PC-3 (cell line): ENCODE measurements at places on chromosomes 13 and 19. TPM values are rescaled to one million over a fixed set of nuclear protein-coding genes. Genes with fewer than 3 reads are reported as not detected.
A peak's percentile ranks its signal among the peaks of the same experiment; 100 is the strongest.

DNA sequence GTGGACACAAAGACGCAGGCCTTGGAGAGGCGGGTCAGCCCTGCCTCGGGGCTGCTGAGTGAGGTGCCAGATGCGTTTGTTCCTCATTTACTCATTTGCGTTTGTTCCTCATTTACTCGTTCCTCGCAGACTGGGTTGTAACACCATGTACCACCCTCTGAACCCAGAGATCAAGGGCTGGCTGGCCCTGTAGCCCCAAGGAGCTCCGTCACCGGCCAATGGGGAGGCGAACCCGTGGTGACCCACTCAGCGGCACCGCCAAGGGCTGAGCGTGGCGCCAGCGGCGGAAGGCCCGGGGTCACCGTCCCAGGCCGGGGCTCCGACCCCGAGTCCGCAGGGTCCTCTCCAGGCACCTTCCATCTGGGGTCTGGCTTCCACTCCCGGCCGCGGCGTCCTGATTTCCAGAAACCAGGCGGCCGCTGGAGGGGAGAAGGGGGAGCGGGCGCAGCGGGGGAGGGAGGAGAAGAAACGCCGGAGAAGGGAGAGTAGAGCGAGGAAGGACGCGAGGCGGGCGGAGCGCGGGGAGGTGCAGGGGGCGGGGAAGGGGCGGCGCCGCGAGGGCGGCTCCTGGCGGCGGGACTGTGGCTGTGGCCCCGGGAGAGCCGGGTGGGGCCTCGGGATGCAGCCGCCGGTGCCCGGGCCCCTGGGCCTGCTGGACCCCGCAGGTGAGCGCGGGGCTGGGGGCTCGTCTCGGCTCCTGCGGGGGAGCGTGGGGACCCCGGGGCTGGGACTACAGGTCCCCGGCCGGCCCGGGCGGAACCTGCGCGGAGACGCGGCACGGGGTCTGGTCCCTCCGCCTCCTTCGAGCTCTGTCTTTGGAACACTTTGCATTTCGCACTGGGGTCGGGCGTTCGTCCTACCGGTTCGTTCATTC lies at the start of gene TMEM255B:
TSS of gene TMEM255B (plus strand) at position 576 of the 874 bp plus-strand sequence. CDS start at position 620, 44 bp downstream.
- no peaks in the 10 kb centered on the region for H3K27me3 ChIP-seq
- H3K36me3 ChIP-seq, result no peaks in the 10 kb centered on the region
- DNase-seq, result peak; percentile 71
- peak within 1 kb of the TSS; percentile 97 for H3K4me3 ChIP-seq
- H3K27ac ChIP-seq, result peak within 1 kb of the TSS; percentile 17; the same call in 1 of the 2 replicates

The LGALS14 gene
- total RNA-seq, result not detected in 2 replicates

The NTN5 gene
- 0.18 and 0.81 TPM in 2 replicates for total RNA-seq

GRCh38 chr19:53965091-53965490 lies 2.4 kb downstream of the CACNG8 start:
- no peak overlapping the region for H3K27ac ChIP-seq
- DNase-seq, result no peak
- H3K4me3 ChIP-seq, result peak overlapping the region; percentile 39
- H3K27me3 ChIP-seq, result peaks cover 40% of the 10 kb centered on the region
- no peaks in the 10 kb centered on the region for H3K36me3 ChIP-seq

DNA sequence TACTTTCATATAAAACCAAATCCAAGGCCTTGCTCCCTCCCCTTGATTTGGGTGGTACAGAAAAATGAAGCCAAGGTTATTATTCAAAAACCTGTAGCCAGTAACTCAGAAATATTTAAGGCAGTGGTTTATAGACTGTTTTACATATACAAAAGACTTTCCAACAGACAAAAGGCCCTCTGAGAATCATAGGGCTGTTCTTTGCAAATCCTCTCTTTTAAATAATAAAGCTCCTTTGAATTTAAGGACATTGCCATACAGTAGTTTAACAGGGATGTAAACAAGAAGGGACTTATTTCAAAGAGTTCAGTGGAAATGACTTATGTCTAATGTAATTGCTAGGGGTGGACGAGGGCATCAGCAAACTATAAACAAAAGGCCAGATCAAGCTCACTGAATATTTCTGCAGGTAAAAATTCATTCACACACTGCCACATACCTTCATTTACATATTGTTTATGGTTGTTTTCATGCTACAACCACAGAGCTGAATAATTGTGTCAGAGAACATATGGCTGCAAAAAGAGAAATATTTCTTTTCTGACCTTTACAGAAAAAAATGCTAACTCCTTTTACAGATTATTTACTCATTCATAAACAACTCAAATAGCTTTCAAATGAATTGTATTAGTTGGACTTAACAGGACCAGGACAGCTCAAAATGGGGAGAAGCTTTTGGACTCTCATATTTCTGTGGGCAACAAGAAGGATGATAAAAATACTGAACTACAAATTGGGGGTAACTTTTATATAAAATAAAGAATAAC lies 665.6 kb downstream of the SLITRK1 start:
- no peaks in the 10 kb centered on the region for H3K27me3 ChIP-seq
- no peak overlapping the region for H3K4me3 ChIP-seq
- no peak overlapping the region for H3K27ac ChIP-seq
- DNase-seq, result no peak
- peaks cover 30% of the 10 kb centered on the region for H3K4me1 ChIP-seq

- DNase-seq, result no peak
- H3K27me3 ChIP-seq, result no peaks in the 10 kb centered on the region
- H3K36me3 ChIP-seq, result no peaks in the 10 kb centered on the region
- H3K27ac ChIP-seq, result no peak overlapping the region
These were observed 202.8 kb upstream of the ZNF536 start for GRCh38 chr19:30169196-30169900.

The PSG1 gene
- not detected in 2 replicates for total RNA-seq

The CYP2A6 gene
- total RNA-seq, result not detected in 2 replicates

The CEBPA gene
- total RNA-seq, result 2.9 and 6.3 TPM in 2 replicates

The PBX4 gene
- 6.9 TPM in 2 replicates for total RNA-seq

The VSTM1 gene
- total RNA-seq, result not detected in 2 replicates

- H3K27me3 ChIP-seq, result peaks cover 47% of the 10 kb centered on the region
- DNase-seq, result peak; percentile 2
These were observed 58.9 kb downstream of the ERICH4 start for GRCh38 chr19:41501854-41502253.

- H3K27ac ChIP-seq, result peak overlapping the region; percentile 12; the same call in 1 of the 2 replicates
- H3K4me1 ChIP-seq, result peaks cover 13% of the 10 kb centered on the region
- no peaks in the 10 kb centered on the region for H3K27me3 ChIP-seq
- H3K4me3 ChIP-seq, result no peak overlapping the region
- DNase-seq, result peak; percentile 68
- no peaks in the 10 kb centered on the region for H3K36me3 ChIP-seq
These were observed 42.8 kb downstream of the PIN1 start for GRCh38 chr19:9877780-9878510.

DNA sequence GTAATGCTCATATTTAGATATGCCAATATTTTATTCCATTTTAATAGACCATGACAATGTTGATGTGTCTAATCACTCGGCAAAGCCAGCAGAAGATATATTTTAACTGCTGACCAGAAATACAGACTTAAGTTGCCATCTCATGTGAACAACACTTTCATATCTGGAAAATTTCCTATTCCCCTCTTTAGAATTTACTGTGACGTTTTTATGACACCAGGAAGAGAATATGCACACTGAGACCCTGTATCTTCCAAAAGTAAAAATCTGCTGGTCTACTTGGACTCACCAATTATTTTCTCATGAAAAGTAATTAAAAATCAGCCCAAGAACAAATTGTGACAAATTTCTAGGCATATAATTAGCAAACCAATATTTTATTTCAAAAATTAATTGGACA lies 2.1 kb downstream of the PROSER1 start:
- peak overlapping the region; percentile 98 for H3K4me3 ChIP-seq
- H3K36me3 ChIP-seq, result peaks cover 12% of the 10 kb centered on the region
- H3K4me1 ChIP-seq, result peaks cover 19% of the 10 kb centered on the region
- no peak for DNase-seq

GRCh38 chr13:91647361-91647990 lies 249.1 kb downstream of the GPC5 start:
- no peak overlapping the region for H3K27ac ChIP-seq
- no peaks in the 10 kb centered on the region for H3K27me3 ChIP-seq
- no peaks in the 10 kb centered on the region for H3K4me1 ChIP-seq
- peak; percentile 14 for DNase-seq
- no peak overlapping the region for H3K4me3 ChIP-seq
- no peaks in the 10 kb centered on the region for H3K36me3 ChIP-seq

The LGALS4 gene
- total RNA-seq, result 0.51 TPM in 1 of 2 replicates, not detected in the other

DNA sequence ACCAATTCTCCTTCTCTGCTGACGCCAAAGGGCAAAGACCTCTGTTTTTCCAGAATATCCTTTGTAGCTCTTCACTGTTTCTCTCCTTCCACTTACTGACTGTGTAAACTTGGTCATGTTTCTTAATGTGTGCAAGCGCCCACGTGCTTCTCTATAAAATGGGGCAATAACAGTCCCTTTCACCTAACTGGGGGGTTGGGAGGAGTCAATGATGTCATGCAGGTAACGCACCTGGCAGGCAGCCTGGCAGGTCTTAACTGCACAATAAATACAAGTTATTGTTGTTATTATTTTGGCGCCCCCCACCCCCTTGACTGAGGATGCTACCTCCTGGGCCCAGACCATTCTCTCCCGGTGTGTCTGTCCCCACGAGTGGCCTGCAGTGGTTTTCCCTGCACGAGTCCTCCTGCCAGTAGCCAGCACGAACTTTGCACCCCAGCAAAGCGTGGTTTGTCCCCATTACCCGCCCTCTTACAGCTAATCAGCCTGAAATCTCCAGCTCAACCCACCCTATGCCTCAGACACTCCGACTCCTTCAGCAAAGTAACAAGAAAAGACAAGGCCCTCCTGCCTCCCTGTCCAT lies 5.3 kb downstream of the SBSN start:
- H3K27me3 ChIP-seq, result no peaks in the 10 kb centered on the region
- DNase-seq, result no peak
- H3K27ac ChIP-seq, result no peak overlapping the region
- no peak overlapping the region for H3K4me3 ChIP-seq
- peaks cover 19% of the 10 kb centered on the region for H3K4me1 ChIP-seq

- H3K27ac ChIP-seq, result no peak overlapping the region
- H3K36me3 ChIP-seq, result no peaks in the 10 kb centered on the region
These were observed 261.3 kb downstream of the FOXO1 start for GRCh38 chr13:40404967-40405716.
